Renal cortex interstitium (tissue), 15 donors: ENCODE measurements at places on chromosomes 4 and X. TPM values are rescaled to one million over a fixed set of nuclear protein-coding genes. Genes with fewer than 3 reads are reported as not detected.

GRCh38 chr4:36476135-36476534 lies 194.7 kb downstream of the DTHD1 start:
- no peak for DNase-seq

DNA sequence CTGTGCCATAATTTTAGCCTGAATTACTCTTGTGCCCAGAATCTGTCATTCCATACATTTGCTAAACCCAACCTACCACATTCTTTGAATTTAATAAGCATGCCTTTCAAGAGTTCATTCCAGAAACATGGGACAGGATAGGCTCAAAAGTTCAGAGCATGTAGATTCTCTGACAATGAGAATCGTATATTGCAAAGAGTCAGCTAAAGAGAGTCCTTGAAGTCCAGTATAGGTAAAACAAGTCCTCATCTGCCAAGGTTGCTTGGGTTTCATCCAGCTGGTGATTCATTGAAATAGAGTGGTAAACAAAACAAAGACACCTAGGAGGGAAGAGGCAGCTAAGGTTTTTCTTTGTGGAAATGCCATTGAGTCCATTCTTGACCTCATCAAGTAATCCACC lies 249.3 kb upstream of the DIPK2B start:
- no peak for DNase-seq

GRCh38 chr4:99408346-99408745 lies 26.8 kb downstream of the ADH7 start:
- DNase-seq, result no peak

DNA sequence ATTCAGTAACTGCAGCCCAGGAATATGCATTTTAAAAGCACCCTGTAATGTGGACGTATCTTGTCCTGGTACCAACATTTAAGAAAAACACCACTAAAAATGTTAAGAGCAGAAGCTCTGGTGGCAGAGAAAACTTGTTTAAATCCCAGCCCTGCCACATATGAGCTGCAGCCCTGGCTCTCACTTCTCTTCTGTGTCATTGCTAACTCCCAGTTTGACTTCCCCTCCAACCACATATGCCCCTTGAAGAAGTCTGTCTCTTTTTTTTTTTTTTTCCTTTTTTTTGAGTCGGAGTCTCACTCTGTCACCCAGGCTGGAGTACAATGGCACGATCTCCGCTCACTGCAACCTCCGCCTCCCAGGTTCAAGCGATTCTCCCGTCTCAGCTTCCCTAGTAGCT lies 14.8 kb downstream of the LHFPL1 start:
- DNase-seq, result no peak

DNA sequence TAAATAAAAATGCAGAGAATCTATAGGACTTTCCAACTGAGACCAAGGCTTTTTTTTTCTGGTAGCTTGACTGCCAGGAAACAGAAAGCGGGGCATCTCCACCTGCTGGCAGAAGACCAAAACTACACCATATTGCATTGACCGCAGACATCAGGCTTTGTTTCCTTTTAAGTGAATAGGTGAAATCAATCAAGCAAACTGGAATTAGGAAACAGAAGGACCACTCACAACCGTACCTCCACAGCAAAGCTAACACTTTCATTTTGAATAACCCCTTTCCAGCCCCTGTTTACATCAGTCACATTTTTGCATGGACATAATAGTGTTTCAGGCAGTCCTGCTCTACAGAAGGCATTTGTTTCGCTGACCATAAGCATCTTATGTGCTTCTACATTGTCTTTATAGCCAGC lies 218.2 kb downstream of the IDS start:
- peak; percentile 29 for DNase-seq

DNA sequence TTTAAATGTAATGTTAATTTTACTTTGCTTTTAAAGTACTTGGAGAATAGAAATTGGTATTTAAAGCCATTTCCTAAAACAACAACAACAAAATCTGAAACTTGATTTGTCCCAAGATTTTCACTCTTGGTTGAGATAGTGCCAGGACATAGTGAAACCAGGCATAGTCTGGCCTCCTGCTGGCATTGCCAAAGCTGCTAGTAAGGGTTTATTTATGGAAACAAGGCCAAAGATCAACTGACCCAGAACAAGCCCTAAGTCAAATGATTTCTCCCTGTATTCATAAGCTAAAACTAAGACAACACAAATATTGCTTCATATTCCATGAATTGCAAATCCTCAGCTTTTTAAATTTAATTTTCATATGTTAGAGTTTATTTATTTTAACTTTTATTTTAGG lies 227.5 kb upstream of the FGF13 start:
- DNase-seq, result no peak

GRCh38 chrX:4263030-4263803 lies 549.8 kb upstream of the PRKX start:
- peak; percentile 30 for DNase-seq

- DNase-seq, result no peak
These were observed 3.9 kb upstream of the TRIM60 start for GRCh38 chr4:165027762-165028402.

GRCh38 chr4:184476695-184477094 lies 2.3 kb upstream of the IRF2 start:
- DNase-seq, result no peak

DNA sequence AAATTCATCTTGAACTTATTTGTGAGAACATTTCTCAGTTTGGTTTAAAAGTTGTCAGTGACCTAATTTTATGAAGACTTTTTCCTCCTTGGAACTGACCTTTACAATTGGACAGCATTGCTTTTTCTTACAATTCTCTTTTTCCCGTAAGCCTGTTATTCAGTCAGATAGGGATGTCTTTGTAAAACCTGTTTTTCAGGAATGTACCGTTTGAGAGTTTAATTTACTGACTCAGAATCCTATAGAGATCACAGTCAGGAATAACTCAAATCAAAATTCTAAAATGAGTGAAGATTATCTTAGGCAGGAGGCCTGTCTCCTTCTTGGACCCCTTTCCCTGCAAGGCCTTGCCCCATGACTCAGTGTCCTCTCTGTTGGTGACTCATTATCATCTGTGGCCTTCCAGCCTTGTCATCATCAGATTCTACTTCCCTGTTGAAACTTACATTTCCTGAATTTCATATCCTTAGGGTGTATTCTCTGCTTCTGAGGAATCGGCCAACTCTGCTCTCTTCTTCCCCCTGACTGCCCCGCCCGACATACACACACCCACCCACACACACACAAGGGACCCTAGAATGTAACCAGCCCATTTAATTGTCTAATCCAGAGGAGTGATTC lies 99.8 kb downstream of the ARHGAP10 start:
- DNase-seq, result no peak

DNA sequence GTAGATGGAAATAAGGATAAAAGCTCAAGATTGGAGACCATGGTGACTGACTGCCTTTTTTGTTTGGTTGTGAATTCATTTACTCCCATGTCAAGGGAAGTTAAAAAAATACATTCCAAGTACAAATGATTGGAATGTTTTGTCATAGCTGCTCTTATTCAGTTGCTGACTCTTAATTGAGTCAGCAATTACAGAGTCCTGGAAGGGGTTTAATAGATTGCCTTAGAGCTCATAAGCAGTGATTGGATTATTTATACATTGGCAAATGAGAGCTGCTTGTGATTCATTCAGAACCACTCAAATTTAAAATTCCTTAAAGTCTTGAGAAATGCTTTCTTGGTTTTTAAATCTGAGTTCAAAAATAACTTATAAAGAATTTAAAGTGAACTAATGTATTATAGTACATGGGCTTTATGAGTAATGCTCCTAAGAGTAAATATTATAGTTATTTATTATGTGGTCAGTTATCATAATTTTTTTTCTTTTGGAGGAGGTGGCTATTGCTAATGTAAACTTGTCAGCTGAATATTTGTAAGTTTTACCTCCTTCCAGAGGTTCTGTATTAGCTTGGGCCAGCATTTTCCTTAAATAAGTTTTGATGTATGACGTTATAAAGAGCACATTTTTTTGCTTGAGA lies 13.6 kb downstream of the JADE1 start:
- DNase-seq, result no peak

- DNase-seq, result no peak
These were observed 368.8 kb downstream of the ANKRD50 start for GRCh38 chr4:124343661-124344171.

DNA sequence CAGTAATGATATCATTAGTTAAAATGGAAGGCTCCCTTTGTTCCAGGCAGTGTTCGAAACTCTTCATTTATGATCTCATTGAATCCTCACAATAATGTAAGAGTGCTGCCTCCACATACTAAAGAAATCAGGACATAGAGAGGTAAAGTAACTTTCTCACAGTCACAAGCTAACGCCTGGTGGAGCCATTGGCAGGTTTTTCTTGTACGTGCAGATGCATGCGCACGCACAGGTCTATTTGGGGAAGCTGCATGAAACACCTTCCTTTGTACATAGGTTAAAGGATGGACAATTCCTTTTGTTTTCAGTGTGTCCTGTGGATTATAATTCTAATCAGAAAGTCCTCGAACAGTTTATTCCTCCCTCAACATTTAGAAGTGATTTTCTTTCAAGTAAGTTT lies 176.2 kb downstream of the RAPGEF2 start:
- no peak for DNase-seq

- DNase-seq, result no peak
These were observed 932.0 kb upstream of the IGFBP7 start for GRCh38 chr4:58042176-58042575.

DNA sequence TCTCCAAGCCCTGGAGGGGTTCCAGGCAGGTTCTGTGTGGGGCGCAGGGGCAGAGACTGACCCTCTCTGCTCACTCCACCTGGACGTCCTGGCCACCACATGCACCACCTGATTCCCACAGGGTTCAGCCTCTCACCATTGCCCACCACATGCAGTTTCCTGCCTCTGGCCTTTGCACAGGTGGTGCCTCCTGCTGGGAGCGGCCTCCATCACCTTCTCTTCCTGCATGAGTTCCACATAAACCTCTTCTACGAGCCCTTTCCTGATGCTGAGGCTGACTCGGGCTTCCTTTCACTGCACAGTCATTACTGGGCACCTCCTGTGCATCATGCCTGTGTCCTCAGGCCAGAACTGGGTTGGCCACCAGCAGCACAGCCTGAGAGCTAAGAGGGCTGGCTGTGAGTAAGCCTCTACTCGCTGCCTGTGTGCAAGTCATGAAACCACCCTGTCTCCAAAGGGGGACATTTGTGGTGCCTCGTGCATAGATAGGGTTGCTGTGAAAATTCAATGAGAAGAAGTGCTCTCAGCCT lies 19.9 kb downstream of the MAN2B2 start:
- DNase-seq, result no peak

DNA sequence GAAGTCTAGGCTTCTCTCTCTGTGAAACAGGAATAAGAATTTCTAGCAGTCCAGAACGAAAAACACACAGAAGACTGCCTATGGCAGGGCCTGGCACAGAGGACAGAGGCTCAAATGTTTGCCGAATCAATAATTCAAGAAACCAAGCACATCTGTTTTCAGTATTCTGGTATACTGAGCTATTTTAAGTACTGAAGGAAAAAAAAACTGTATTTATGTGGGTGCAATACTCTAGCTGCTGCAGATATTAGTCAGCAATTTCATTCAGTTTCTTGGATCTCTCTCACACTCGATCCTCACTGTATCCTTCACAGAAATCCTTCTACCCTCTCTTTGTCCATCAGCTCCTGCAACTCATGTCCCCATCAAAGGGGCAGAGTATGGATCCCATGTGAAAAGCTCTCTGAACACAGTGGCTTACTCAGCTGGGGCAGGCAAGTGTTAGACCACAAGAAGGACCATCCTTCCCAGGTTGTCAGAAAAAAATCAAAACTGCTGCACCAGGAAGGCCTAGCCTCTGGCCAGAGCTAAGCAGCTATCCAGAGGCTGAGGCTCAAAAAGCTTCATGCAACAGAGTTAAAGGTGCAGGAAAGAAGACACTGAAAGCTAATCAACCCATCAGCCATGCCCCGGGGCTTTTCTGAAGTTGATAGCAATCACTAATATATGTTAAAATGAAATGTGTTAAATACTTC lies 9.1 kb upstream of the USO1 start:
- DNase-seq, result no peak

DNA sequence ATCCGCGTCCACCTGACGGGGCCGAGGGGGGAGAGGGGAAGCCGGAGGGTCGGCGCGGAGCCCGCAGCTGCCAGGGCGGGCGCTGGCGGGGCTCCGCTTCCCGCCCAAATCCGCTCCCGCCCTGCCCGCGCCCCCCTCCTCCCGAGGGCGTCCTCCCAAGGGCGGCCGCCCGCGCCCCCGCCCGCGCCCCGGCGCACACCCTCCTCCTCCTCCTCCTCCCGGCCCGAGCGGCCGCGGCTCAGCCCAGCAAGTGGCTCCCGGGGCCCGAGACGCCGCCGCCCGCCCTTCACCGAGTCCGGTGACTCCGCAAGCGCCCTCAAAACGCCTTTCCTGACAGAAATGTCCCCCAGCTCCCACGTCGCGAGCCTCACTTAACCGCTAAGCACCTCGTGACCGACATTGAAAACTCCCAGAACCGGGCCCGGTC lies 487 bp downstream of the HMGB2 start:
- DNase-seq, result peak; percentile 41

- DNase-seq, result no peak
These were observed 59.0 kb upstream of the C1QTNF7 start for GRCh38 chr4:15368856-15369255.

GNRHR gene
- 0.54 TPM for polyA plus RNA-seq

SPANXA1 gene
- polyA plus RNA-seq, result not detected

GIMD1 gene
- polyA plus RNA-seq, result not detected

CCDC158 gene
- polyA plus RNA-seq, result 1.4 TPM

TMPRSS11B gene
- 0.14 TPM for polyA plus RNA-seq
